Activated T-helper 17 cell treated with anti-CD3 and anti-CD28 coated beads, Interleukin-2, amount 50 U/mL, for 72 hours (primary cell): ENCODE measurements at places on chromosomes 12 and 14.
A peak's percentile ranks its signal among the peaks of the same experiment; 100 is the strongest.

DNA sequence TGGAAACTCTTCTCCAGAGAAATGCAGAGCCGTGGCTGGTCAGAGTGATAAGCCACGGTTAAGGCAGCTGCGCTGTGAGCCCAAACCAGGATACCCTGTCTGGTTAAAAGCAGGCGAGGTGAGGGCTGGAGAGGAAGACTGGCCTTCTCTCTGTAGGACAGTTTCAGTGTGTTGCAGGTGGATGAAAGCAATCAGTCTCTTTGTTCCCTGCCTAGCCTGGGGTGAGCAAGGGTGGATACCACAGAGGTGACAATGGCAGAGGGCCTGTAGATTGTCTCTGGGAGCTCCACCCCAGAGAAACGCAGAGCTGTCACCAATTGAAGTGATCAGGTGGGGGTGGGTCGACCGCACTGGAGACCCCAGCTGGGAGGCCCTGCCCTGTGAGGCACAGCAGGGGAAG is 621.9 kb downstream of the LRFN5 start:
- ATAC-seq, result no peak

DNA sequence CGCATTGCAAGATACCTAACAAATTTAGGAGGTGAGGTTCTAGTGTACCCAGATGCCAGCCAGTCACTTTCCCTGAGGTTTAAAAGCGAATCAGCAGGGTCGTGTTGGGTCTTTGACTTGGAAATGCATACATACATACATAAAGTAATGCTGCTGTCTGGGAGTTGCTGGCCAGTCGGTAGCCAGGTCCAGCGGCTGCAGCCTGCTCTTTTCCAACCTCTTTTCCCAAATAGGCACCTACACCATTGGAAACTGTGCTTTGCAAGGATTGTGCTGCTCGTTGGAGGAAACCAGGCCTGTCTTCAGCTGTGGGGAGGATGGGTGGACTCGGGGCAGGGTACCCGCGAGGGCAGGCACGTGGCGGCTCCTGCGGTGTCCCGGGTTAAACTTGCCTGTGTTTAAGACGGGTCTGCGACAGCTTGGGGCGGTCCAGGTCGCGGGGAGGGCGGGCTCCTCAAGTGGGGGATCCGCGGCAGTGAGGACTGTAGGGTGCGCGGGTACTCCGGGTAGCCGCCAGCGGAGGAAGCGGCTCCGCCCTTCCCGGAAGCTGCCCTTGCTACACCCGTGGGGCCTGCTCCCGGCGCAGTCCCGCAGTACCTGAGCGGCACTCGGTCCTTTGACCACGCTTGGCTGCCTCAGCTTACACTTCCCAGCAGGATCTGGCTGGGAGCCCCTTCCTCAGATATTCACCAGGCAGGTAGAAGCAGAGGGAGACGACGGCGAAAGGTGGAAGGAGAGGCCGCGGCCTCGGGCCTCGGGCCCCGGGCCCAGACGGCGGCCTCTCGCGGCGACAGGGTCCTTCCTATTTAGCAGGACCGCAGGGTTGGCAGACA is 2.7 kb downstream of the TTC6 start:
- ATAC-seq, result no peak

GRCh38 chr12:88633312-88633711 is 53.0 kb upstream of the KITLG start:
- no peak for ATAC-seq

GRCh38 chr12:45729233-45730083 is at the start of gene ARID2:
ARID2 (plus strand) TSS chr12:45729706; CDS start chr12:45729837, 131 bp downstream.
- peak; percentile 39 for ATAC-seq

- ATAC-seq, result no peak
Observed at GRCh38 chr12:913919-914698, 35.4 kb downstream of the RAD52 start.

DNA sequence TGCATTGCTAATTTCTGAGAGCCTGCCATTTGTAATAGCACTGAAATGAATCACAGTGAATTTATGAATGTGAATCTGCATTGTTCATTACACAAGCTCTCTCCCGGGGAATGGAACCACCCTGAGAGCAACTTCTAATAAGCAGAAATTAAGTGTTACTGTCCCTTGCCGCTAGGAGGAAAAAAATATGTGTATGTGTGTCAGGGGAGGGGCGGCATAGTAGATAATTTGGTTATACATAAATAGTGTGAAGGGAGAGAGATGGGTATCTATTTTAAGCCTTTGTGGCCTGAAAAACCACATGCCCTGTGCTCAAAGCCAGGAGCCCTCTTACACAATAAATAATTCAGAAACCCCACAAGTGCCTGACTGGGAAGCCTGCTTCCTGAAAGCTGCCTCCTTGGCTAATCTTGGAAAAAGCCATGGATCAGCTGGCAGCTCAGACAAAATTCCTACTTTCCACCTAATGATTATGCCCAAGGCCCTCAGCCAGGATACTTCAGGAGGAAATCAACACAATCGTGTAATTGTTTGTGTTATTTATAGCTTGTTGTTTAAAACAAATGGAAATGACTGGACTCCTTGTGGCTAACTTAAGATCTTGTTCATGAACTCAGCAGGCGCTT is 366.2 kb upstream of the KITLG start:
- ATAC-seq, result no peak

- ATAC-seq, result no peak
Observed at GRCh38 chr14:101480022-101480746, 81.1 kb upstream of the DIO3 start.

DNA sequence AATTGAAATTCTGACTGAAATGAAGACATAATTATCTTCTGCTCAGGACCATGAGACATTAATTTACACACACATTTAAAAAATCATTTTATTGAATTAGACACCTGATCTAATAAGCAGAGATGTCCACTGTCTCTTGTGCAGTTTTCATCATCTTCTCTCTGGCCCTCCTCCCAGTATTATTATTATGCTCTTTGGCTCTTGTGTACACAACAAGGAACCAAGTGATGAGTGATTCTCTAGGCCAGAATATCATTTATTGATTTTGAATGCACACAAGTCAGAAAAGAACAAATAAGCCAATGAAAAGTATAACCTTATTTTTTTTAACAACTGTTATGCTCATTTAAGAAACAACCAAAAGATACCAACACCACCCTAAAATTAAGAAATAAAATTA is 244.7 kb upstream of the KRR1 start:
- ATAC-seq, result no peak

- ATAC-seq, result no peak
Observed at GRCh38 chr12:8677362-8677761, 14.7 kb upstream of the MFAP5 start.
